ENCODE measurements at places on chromosomes 1 and 21.

DNA sequence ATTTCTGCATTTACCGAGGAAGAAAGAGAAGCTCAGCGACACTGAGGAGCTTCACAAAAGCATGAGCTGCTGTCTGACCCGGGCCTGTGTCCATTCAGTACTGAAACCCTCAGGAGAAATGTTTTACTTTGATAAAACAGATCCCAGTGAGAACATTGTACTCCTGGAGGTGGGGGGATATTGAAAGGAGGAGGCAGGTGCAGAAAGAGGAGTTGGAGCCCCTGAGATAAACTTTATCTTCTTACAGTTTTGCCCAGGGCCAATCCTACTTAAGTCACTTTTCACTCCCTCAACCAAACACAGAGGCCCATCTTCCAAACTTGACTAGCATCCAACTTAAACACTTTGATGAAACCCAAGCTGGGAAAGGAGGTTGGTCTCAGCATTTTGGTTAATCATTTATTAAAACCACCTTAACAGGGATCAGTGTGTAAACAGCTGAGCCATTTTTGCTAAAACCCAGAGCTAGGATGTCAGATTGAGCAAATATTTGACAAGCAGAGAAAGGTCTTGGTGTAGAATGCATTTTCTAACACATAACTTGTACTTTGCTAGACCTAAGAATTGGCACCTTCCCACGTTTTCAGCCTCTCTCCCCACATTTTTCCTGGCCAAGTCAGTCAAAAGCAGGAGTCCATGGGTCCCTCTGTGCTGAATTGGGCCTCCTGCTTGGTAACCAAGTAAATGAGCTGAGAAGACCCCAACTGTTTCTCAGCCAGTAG is 32.5 kb upstream of the SARS1 start:
- DNase-seq = no peak

GRCh38 chr1:162300057-162300917 is 76.4 kb downstream of the SPATA46 start:
- DNase-seq = no peak

DNA sequence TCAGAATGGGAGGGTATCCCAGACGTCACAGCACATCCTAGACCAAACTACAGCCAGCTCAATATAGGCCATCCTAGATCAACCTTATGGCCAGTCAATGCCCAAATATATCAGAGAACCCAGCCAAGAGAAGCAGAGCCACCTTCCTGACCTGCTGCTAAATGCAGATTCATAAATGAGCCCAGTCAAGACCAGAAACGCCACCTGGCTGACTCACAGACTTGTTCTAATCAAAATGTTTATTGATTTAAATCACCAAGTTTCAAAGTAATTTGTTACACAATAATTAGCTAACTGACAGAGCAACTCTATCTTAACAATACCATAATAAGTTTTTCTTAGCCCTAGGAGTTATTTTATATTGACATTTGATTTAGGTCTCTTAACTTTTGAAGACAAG is 28.6 kb downstream of the ZNF644 start:
- no peak for DNase-seq

- DNase-seq = no peak
Measured at GRCh38 chr1:44640200-44640853, 34.0 kb downstream of the TMEM53 start.

GRCh38 chr1:82515650-82516049 is 714.9 kb downstream of the ADGRL2 start:
- DNase-seq = no peak

Data from activated CD4-positive, alpha-beta T cell treated with anti-CD3 and anti-CD28 coated beads for 1 hour (primary cell).